ENCODE measurements at places on chromosomes 5 and 9. TPM values are rescaled to one million over a fixed set of nuclear protein-coding genes. Genes with fewer than 3 reads are reported as not detected.

Gene CDC20B
- total RNA-seq, result not detected

DNA sequence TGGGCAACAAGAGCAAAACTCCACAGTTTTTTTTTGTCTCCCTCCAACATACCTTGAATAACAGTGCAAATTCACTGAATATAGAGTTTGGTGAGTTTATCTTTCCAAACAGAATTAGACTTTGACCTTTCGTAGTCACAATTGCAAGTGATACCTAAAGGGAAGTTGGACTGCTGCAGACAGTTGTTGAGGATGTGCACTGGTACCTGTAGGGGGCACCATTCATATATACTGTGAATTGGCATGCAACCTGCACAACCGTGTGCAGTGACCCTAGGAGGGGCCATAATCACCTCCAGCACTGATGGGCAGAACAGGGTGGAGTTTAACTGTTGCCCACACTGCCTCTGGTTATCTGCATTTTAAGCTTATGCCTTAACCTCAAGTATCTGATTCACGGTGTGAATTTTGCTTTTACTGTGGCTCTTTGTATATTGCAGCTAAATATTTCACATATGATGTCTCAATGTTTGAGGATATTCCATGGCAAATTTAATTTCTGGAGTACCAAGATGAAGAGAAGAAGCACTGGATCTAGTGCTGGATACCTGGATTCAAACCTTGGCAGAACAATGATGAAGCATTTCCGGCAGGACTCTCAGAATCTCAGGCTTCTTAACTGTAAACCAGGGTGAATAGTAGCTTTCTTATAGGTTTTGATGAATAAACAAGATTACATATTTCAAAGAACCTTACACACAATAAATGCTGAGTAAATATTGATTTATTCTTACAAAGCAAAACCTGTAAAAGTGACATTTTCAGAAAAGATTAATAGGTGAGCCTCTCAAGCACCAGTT, 144.3 kb downstream of the ACTBL2 start:
- no peaks in the 10 kb centered on the region for H3K36me3 ChIP-seq
- no peak for DNase-seq
- no peak overlapping the region for H3K4me3 ChIP-seq
- H3K27ac ChIP-seq, result no peak overlapping the region
- no peaks in the 10 kb centered on the region for H3K27me3 ChIP-seq
- no peaks in the 10 kb centered on the region for H3K4me1 ChIP-seq

DNA sequence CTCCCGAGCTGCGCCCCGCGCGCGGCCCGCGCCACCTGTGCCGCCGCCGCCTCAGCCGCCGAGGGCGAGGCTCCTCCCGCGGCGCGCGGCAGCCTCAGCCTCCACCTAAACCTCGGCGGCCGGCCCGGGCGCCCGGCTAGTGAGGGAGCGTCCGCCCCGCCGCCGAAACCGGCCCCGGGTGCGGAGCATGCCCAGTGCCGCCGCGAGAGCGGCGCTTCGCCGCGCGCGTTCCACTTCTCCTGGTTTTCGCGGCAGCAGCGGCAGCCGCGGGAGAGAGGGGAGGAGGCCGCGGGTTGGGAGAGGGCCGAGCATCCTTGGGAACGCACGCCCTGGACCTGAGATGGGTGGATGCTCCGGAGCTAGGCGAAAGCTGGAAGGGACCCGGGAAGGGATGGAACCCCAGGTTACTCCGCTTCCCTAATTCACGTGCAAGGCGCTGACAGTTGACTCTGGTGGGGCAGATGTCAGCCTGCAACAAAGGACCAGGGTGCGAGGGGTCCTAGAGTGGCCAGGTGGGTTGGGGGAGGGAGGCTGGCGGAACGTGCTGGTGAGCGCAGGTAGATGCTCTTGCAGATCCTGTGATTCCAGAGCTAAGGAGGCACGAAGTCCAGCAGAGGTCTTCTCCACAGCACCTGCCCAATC, at the start of gene CTNND2:
Gene CTNND2, minus strand, starts transcription at position 182 of the 642 bp plus-strand sequence. CDS start 593 bp downstream, outside the sequence.
- peak within 1 kb of the TSS; percentile 4 for H3K4me3 ChIP-seq
- H3K36me3 ChIP-seq, result no peaks in the 10 kb centered on the region
- H3K4me1 ChIP-seq, result no peaks in the 10 kb centered on the region
- H3K27ac ChIP-seq, result peak within 1 kb of the TSS; percentile 33
- DNase-seq, result no peak

DNA sequence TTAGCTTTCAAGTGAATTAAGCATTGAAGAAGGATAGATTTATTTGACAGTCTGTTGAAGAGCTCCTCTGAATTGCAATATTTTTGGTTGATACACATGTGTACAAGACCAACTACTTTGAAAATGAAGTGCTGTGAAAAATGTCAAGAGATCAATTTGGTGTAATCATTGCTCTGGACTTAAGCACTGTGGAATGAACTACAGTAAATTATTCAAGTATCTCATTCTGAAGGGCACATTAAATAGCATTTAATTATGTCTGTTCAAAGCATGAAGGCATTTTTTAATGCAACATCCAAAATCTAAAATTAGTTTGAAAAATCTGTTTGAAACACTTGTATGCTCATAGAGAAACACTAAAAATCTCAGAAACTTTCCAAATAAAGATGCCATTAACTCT, 107.5 kb downstream of the CDH18 start:
- H3K27me3 ChIP-seq, result no peaks in the 10 kb centered on the region
- DNase-seq, result no peak
- no peaks in the 10 kb centered on the region for H3K36me3 ChIP-seq

Gene NINJ1
- 98.8 TPM for total RNA-seq

Measured in tibial nerve (tissue), 4 donors.